Vagina (tissue), 2 donors: ENCODE measurements at places on chromosomes 4 and X. TPM values are rescaled to one million over a fixed set of nuclear protein-coding genes. Genes with fewer than 3 reads are reported as not detected.

The CFAP47 gene
- not detected for total RNA-seq

The NLGN4X gene
- 2.5 TPM for total RNA-seq

The FAT1 gene
- 47.1 TPM for total RNA-seq

The RIPPLY1 gene
- total RNA-seq, result not detected

The CLDN34 gene
- total RNA-seq, result not detected
